ENCODE measurements at places on chromosomes 7 and 10. TPM values are rescaled to one million over a fixed set of nuclear protein-coding genes. Genes with fewer than 3 reads are reported as not detected.
A peak's percentile ranks its signal among the peaks of the same experiment; 100 is the strongest.

DNA sequence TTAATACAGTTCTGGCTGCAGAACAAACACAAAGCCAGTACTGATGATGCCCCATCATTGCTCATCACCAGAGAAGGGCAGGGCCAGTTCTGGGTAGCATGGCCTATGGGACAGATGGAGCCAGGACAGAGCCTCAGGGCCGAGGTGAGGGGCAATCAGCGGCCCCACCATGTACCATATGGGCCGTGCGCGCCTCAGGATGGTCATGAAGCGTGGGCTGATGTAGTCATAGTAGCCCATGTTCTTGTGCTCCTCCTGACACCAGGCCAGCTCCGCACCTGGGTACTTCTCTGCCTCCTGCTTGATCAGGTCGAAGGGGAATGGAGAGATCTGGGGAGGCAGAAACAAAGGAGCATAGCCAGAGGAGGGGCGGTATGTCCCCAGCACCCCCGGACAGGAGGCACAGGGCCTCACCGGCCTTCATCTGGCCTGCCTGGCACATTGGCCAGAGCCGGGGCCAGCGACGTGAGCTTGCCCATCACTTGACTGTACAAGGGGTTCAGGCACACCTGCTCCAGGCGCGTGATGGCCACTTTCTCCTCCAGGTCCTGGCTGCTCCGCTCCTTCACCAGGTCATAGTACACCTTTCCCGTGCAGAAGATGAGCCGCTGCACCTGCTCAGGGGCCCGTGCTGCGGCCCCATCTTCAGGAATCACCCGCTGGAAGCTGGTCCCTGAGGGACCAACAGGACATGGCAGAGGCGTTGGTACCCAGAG lies 26.1 kb downstream of the OGDHL start:
- no peak for DNase-seq

GRCh38 chr7:43232366-43232765 lies 119.9 kb downstream of the HECW1 start:
- DNase-seq = no peak

DNA sequence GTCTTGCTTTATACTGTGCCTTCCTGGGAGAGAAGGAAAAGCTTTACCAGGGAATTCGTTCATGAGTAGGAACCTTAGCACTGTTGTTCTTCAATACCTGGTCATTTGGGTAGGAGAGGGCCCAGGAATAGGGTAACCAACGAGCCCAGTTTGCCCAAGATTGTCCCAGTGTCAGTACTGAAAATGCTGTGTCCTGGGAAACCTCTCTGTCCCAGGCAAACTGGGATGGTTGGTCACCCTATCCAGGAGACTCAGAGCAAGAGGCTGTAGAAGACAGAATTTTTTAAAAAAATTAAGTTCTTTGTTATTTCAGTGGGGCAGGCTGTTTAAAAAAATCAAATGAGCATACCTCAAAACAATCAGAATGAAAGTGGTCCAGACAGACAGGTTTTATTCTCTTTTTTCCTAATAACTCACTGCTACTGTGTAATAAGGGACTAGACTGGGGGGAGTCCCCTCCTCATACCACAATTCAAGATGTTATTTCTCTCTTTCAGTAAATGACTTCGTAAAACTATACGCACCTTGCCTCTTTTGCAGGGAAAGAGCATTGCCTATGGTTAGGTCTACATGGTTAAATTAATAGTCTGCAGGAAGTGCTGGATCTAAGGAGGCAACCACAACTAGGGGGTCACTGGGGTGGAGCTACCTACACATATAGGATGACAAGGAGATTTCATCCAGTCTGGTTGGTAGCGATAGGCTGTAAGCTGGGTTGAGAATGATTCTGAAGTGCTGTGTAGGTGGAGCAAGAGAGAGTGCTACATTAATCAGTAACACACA lies 41.1 kb upstream of the FAM133B start:
- DNase-seq = no peak

DNA sequence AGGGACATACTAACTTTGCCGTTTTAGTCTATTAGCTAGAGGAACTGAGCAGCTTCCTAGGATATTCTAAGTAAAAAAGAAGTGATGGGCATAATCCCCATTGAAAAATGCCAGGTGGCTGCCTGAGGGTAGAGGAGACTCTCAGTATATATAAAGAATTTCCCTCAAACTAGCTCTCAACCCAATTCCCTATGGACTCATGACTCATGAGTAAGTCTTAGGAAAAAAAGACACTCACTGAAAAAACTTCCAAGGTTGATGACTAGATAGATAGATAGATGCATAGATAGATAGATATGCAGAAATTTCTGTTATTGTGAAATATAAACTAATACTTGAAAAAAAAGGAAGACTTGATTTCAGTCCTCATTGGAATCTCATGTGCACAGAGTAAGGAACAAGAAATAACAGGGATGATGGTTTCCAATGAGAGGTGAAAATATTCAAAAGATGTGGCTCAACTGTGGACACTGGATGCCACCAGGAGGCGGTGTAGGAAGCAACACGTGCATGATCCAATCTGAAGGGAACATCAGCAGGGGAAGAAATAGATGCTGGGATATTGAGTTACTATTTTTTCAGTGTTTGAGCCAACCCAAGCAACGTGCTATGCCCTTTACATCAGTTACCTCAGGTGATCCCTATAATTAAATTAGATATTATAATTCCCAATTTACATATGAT lies 711.0 kb upstream of the LRRTM3 start:
- DNase-seq = no peak

- DNase-seq = no peak
These were observed 22.2 kb downstream of the SLC37A3 start for GRCh38 chr7:140375892-140376730.

DNA sequence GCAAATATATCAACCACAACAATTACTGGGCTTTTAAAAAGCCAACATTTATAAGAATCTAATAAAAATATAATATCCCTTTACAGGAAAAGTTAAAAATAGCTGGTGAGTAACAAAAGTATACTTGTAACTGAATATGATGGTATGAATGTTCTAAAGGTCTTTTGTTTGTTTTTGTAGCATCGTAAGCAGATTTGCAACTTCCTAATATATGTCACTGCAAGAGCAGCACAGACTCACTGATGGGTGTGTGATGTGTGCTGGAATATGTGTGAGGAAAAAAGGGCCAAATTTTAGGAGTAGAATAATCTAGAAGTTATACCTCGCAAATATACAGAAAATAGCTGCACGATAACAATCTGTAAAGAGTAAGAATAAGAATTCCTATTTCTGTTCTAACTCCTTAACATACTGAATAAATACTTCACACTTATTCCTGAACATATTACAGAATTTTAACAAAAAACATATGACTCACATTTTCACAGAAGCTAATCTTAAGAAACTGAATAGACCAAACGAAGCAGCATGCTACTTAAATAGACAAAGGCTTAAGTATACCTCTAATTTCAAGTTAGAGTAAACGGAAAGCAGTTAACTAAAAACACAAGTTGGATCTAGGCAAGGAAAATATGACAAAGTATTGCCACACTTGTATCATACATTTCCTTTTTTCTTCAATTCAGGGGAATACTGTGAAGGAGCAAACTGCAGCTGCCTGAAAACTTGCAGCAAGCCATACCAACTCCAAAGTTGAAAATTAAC lies 9.6 kb downstream of the ETV1 start:
- no peak for DNase-seq

DNA sequence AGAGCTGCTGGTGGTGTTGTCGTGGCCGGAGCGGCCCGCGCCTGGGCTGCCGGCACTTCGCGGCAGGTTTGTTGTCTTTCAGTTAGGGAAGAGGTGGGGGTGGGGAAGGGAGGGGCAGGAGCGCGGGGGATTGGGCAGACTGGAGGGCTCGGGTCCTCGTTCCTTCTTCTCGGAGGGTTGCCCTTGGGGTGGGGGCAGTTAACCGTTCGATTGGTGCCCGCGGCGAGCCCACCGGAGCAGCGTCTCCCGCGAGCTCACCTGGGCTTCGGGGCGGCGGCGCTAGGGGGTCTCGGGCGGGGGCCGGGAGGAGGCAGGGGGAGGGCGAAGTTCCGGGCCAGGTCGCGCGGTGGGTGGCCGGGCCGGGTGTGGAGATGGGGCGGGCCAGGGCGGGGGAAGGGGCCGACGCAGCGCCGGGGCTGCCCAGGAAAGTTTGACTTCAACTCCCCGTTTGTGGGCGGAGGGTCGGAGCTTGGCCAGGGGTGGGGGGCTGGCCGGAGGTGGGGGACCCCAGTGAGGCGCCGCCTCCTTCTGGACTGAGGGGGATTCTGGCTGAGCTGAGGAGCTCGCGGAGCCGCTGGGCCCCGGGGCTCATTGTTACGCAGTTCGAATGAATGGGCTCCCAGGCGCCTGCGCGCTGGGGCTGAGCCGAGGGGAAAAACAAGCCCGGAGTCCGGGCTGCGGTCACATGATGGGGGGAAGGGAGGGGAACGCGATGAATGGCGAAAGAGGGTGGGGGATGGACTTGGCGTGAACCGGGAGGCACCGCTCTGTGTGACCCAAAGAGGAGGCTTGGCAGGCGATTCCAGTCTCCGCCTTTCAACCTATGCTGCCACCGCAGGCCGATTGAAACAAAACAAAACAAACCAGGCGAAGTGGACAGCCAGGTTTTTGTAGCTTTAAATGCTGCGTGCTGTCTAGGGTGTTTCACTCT lies 582 bp downstream of the HBP1 start:
- DNase-seq = peak; percentile 87

GRCh38 chr7:69746383-69746782 lies 148.1 kb downstream of the AUTS2 start:
- no peak for DNase-seq

DNA sequence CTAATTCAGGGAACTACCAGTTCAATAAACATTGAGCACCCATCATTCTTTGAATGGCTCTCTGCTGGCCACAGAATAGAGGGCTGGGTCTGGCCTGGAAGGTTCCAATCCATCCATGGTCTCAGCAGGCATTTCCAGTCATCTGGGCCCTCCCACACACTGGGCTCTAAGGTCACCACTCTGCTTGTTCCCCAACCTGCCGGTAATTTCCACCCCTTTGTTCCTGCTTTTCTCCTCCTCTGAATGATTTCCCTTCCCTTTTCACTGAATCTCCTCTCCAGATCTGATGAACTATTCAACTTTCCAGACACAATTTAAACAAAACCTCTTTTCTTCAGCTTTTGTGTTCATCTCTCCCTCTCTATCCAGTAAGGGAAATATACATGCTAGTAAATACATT lies 2.6 kb downstream of the BZW2 start:
- DNase-seq = no peak

- no peak for DNase-seq
These were observed 119.5 kb downstream of the SPDYE5 start for GRCh38 chr7:75611557-75612178.

- DNase-seq = no peak
These were observed 328.6 kb downstream of the SUGCT start for GRCh38 chr7:40463446-40463845.

GRCh38 chr10:98623176-98623575 lies 176.4 kb upstream of the HPS1 start:
- no peak for DNase-seq

DNA sequence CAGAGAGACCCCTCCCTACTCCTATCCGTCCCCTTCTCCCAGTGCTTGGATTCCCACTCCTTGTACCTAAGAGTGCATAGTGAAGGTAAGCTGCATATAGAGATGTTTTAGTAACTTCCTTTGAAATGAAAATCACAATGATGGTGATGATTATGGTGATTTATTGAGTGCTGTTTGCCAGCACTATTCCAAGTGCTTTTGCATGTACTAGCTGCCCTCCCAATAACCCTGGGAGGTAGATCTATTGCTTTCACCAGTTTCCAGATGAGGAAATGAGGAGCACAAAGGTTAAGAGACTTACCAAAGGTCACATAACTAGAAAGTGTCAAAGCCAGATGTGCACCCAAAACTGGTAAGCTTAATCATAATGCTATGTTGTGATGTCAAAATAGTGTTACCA lies 80.4 kb upstream of the NEUROD6 start:
- no peak for DNase-seq

- DNase-seq = no peak
These were observed 30.4 kb downstream of the SUGCT start for GRCh38 chr7:40165216-40165615.

DNA sequence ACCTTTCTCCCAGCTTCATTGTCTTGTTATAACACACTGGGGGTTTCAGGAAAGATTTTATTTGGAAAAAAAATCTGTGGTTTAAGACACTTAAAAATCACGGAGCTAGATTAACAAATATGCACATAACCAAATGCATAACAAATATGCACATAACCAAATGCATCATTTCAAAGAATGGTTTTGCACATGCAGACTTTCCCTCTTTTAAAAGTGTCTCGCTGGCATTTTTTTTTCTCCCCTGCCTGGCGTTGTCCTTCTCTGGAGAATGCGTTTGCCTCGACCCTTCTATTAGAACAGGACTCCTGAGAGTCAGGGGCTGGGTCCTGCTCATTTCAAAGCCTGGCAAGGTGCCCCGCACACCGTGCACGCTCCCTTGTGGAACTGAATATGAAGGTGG lies 42.7 kb upstream of the LOXL4 start:
- no peak for DNase-seq

GRCh38 chr7:28104041-28104541 lies 76.5 kb downstream of the JAZF1 start:
- DNase-seq = no peak

- DNase-seq = peak; percentile 74
These were observed 39.2 kb downstream of the XPNPEP1 start for GRCh38 chr10:109883859-109884771.

DNA sequence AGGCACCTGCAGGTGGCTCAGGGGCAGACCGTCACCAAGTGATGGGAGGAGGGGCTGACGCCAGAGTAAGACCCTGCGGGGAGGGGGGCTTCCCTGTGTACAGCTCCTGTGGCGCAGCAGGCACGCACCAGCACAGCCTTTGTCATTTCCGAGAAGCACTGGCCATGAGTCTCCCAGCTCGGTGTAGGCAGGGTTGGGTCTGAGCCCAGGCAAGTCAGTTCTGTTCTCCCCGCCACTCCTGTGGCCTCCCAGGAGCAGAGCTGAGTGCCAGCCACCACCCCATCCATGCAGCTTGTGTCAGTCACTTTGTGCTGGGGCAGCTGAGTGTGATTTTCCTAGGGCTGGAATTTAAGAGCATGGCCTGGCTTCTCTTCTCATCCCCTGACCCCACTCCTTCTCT lies 13.2 kb downstream of the CPSF4 start:
- DNase-seq = no peak

- DNase-seq = no peak
These were observed at the start of gene RADIL for GRCh38 chr7:4883372-4884144. RADIL (minus strand) TSS chr7:4883716; CDS start chr7:4878139, 5,577 bp downstream.

GRCh38 chr7:101518336-101518735 lies 110.8 kb downstream of the MYL10 start:
- DNase-seq = no peak

DNA sequence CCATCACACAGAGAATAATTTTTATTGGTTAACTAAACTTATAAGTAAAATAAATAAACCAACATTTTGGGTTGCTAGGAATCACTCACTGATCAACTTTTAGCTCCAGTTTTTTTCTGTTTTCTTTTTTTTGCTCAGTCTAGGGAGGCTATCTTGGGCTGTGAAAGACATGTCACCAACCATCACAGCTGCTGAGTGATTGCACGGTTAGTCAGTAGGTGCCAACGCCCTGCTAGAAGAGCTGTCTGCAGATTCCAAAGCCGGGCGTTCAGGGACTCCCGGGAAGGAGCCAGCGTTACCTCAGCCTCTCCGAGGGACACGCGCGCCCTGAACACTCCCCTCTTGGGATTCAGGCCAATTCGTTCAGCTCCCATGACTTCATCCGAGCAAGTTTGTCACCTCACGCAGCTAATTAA lies 604 bp upstream of the STAM start:
- DNase-seq = no peak

GRCh38 chr10:22230158-22230833 lies 12.5 kb upstream of the EBLN1 start:
- peak; percentile 62 for DNase-seq

TUBAL3 gene
- polyA plus RNA-seq = 0.39 TPM

COL17A1 gene
- 0.37 TPM for polyA plus RNA-seq

OR2A42 gene
- polyA plus RNA-seq = 0.58 TPM

ZNF398 gene
- 14.2 TPM for polyA plus RNA-seq

NRG3 gene
- polyA plus RNA-seq = 14.4 TPM

IRF5 gene
- polyA plus RNA-seq = 8.9 TPM

THSD7A gene
- 73.2 TPM for polyA plus RNA-seq

NEBL gene
- polyA plus RNA-seq = 83.1 TPM

Data from left renal cortex interstitium (tissue), 4 donors.